ENCODE measurements at places on chromosomes 3 and 15.

DNA sequence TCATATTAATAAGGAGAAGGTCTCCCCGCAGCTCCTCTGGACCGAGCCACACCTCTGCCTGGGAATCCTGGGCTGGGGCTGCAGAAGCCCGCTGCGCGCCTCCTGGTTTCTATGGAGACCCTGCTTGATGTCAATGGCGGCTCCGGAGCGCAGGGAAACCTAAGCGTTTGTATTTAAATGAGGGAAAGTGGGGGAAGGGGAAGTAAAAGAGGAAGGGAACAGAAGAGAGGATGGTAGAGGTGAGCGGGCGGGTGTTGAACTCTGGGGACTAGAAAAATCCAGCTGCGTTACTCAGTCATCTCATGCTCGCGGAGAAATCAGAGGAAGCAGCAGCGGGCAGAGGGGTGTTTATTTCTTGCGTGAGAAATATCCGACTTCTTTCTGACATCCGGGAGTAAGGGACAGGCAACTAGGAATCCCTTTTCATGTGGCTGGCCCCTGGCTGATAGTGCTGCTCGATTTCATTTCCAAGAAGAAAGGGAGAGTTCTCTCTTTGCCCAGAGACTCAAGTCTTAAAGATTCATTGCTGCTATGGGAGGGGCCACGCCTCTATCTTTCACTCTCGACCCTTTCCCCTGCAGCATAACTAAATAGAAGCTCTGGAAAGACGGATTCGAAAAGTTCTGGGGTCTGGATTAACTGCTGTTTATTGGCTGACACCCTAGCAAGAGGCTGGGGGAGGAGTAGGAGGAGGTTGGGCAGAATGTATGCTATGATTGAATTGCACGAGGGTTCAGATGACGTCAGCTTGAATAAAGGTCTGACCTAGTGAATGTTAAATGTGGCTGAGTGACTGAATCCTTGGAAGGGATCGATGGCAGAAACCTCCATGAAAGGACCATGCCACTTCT, 110.5 kb upstream of the GAP43 start:
- no peak for DNase-seq

DNA sequence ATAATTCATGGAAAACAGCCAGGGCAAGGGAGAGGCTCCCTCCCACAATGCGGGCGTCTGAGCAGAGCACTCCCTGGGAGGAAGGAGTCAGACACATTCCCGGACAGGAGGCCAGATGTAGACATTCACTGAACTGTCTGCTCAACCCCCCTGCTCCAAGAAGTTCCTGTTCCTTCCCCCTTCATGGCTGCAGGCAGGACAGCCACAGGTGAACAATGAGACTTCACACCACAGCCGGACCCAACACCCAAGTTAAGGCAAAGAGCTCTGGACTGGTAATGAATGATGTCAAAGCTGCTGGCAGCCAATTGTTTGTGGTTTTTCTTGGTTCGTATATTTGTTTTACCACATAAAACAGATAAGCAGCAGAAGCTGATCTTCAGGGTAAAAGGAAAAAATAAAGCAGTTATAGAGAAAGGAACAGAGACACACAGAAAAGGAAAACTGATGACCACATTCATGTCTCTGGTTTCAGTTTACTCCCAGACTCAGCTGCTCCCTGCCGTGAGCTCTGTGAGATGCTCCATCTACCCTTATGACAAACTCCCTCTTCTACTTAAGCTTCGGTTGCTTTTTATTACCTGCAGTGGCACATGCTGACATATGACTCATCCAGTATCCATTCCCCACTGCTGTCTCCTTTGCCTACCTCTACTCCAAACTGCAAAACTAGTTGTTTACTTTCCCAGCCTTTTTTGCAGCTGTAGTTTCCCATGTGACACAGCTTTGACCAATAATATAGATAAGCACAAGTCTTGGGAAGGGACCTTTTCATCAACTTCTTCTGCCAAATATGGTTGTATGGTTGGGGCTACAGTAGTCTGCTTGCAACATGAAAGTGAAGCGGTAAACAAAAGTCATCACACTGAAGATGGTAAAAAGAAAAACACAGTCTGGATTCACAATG, 33.1 kb downstream of the DZIP1L start:
- DNase-seq, result no peak

DNA sequence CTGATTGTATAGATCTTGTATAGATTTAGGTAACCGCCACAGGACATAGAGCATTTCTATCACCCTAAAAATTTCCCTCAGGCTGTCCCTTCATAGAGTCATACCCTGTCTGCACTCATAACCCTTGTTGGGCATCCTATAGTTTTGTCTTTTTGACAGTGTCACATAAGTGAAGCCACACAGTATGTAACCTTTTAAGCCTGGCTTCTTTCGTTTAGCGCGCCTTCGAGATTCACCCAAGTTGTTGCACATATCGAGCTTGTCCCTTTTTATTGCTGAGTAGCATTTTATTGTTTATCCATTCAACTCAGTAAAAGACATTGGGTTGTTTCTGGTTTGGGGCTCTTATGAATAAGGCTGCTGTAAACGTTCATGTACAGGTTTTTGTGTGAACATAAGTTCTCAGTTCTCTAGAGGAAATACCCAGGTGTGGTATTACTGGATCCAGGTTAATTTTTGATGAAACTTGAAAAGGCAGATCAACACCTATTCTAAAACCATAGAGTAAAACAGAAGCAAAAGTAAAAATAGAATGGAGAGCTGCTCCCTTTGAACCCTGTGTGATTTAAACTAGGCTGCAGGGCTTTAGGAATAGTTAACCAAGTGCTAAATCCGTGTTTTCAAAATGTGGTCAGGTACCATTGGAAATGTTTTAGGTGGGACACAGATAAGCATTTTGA, 49.5 kb downstream of the CD86 start:
- no peak for DNase-seq

DNA sequence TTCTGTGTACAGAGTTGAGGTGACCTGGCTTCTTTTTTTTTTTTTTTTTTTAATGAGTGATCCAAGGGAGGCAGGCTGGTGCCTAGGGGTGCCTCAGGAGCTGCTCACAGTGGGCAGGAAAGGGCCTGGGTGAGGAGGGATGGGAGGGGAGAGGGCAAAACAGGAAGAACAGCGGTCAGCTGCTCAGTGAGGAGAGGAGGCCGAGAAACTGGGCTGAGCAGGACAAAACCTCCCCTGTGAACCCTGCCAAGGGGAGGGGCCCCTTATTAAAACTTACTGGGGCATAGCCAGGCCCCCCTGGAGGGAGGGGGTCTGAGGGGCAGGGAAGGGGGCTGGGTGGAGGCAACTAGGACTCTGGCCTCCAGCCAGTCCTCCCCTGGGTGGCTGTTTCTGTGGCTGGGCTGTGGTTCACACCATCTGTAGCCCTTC, 3.5 kb downstream of the PLEKHO2 start:
- no peak for DNase-seq
